ENCODE measurements at places on chromosomes 11 and 22.

GRCh38 chr22:50146439-50147238 is 23.9 kb upstream of the PANX2 start:
- no peak for DNase-seq

- no peak for DNase-seq
These were observed 35.0 kb upstream of the SPON1 start for GRCh38 chr11:13927481-13927880.

GRCh38 chr22:50209893-50210292 is 9.1 kb downstream of the SELENOO start:
- DNase-seq, result peak; percentile 37

- no peak for DNase-seq
These were observed 1.9 kb downstream of the UPK2 start for GRCh38 chr11:118957968-118958367.

DNA sequence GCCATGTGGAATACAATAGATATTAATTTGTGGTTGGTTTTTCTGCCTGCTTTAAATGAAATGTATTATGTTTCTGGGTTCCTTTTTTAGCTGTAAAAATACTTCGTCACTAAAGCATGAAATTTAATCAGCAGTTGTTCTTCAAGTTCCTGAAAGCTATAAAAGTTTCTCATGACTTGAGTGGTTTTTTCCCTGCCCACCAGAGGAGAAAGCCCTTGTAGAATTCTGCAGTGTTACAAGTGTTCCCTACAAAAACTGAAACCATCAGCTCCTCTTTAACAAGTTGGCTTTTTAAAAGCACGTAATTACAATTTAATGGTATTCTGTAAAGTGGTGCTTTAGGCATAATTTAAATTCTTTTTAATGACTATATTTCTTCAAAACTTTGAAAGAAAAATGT is 56.2 kb downstream of the PANX1 start:
- no peak for DNase-seq

- DNase-seq, result no peak
These were observed 462.4 kb upstream of the LRRC4C start for GRCh38 chr11:41921746-41922390.
